ENCODE measurements at places on chromosomes 7 and 10. TPM values are rescaled to one million over a fixed set of nuclear protein-coding genes. Genes with fewer than 3 reads are reported as not detected.

Gene NRP1
- 46.9 TPM for total RNA-seq

Gene NPVF
- total RNA-seq = not detected

Gene GIMAP7
- 0.33 TPM for total RNA-seq

Gene AKR1C3
- 66.2 TPM for total RNA-seq

Gene STAG3
- 0.20 TPM for total RNA-seq

Gene KIAA1549
- total RNA-seq = 5.7 TPM

Gene WNT2
- total RNA-seq = 16.3 TPM

Gene DDX50
- 40.5 TPM for total RNA-seq
